CD4-positive, alpha-beta T cell treated with Interleukin-10 for 1 hour (primary cell): ENCODE measurements at places on chromosomes 7 and 10.

DNA sequence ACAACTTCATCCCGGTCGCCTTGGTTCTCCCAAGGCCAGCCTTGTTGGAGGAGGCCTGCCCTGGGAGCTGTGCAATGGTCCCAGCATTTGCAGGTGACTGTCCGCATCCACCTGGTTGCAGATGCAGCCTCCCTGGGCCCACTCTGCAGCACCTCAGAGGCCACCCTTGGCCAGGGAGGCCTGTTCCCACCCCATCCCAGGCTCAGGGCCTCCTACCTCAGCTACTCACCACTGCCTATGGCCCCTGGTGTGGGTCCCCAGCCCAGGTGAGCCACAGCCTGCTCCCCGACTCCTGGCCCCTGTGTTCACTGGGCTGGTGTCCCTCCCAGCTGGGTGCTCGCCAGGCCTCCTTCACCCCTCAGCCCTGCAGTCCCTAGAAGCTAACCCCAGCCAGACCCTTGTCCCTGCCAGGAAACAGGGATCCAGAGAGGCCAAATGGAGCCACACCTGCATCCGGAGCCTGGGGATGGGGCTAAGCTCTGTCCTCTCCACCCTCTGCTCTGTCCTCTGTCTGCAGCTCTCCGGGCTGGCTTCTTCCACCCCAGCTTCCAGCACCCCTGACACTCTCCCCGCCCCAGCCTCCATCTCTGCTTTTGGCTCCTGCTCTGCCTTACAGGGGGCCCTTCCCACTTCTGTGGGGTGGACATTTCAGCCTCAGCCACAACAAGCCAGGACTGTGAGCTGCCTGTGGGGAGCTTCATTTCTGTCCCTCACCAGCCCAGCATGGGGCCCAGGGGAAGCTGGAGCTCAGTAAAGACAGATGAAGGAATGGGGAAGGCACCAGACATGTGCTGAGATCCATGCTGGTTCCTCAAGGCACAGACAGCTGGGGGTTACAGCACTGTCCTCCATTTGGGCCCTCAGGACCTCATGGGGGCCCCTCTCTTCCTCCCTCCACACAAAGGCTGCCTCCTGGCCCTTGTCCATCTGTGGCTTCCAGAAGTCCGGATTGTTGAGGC lies 35.6 kb upstream of the ANTXRL start:
- no peak for DNase-seq

DNA sequence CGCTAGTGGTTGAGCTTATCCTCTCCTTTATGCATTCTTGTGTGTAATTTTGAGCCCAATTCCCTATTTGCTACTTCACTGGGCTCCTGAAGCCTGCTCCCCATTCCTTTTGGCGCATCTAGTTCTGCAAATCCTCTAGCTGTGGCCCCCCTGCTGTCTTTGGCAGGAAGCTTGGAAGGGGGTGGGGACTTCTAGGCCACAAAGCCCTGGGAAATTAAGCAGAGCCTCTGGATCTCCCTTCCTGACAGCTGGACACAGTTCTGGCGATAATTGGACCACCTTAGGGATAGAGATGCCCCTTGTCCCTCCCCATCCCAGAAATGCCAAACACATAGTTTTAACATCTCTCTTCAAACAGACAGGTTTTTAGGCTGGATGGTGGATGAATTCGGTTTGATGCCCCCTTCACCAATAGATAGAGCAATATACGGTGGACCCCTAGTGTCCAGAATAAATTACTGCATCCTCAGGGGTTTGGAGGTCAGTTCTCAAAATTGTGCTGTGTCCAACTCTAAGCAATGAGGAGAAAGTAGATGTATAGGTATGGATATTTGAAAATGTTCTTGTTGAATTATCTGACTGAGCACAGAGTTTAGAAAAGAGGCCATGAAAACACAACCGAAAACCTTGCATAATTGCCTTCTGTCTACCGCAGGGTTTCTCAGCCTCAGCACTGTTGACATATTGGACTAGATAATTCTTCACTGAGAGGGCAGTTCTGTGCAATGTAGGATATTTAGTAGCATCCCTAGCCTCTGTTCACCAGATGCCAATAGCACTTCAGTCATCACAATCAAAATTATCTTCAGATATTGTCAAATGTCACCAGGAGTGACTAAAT lies 75.5 kb downstream of the PAPSS2 start:
- DNase-seq = peak; percentile 10

GRCh38 chr7:141974831-141975230 lies 1.3 kb upstream of the TAS2R38 start:
- peak; percentile 23 for DNase-seq

- DNase-seq = no peak
Measured at GRCh38 chr7:149369497-149369896, 91.4 kb downstream of the ZNF777 start.

GRCh38 chr7:26858735-26859134 lies 5.7 kb downstream of the SKAP2 start:
- no peak for DNase-seq

GRCh38 chr7:137592232-137592896 lies 248.8 kb upstream of the PTN start:
- DNase-seq = no peak

- no peak for DNase-seq
Measured at GRCh38 chr10:93438613-93439253, 43.4 kb downstream of the MYOF start.

GRCh38 chr7:97005183-97006054 lies at the start of gene DLX6:
Gene DLX6, plus strand, starts transcription at chr7:97005553. Its CDS starts 425 bp downstream, at chr7:97005978.
- peak; percentile 31 for DNase-seq

GRCh38 chr10:123858077-123858681 lies 33.4 kb downstream of the CPXM2 start:
- DNase-seq = no peak

DNA sequence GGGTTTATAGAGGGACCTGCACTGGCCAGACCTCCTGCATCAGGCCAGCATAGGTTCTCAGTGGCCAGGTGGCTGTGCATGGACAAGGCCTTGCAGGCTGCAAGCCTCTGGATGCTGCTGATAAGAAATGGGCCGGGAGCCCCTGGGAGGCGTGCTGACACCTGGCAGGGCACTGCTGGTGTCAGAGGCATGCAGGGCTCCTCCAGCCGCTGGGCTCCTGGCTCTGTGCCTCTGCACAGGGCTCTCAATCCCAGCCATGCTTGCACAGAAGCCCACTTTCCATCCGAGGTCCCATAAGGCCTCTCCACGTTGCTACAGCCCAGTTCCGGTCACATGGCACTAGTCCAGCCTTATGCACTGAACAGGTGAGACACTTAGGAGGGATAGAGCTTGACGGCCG lies 27.3 kb downstream of the ANTXRL start:
- no peak for DNase-seq

- DNase-seq = no peak
Measured at GRCh38 chr10:62178568-62178967, 90.1 kb downstream of the RTKN2 start.
